ENCODE measurements at places on chromosomes 12 and 14.

- DNase-seq, result no peak
Measured at GRCh38 chr12:58513852-58514251, 406.5 kb downstream of the LRIG3 start.

- no peak for DNase-seq
Measured at GRCh38 chr14:58398895-58399294, 3.2 kb downstream of the TOMM20L start.

DNA sequence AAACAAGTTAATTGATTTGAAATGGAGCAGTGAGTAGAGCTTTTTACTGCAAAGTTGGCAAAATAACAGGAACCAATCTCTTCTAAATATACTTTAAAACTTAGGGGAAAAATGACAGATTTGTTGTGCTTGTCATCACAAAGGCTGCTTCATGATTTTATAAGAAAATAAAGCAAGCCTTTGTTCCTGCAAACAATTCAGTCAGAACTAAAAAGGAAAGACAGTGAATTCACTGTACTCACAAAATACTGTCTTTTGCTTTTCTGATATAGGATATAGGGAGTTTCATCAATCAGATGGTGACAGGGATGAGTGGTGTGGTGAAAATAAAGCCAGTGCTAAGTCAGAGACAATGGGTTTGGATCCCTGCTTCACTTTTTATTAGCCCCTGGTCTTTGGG lies 126.0 kb downstream of the HELB start:
- DNase-seq, result no peak

GRCh38 chr12:46221255-46222128 lies 47.4 kb downstream of the SLC38A1 start:
- no peak for DNase-seq

GRCh38 chr12:113476176-113476986 lies 4.7 kb upstream of the LHX5 start:
- DNase-seq, result no peak

DNA sequence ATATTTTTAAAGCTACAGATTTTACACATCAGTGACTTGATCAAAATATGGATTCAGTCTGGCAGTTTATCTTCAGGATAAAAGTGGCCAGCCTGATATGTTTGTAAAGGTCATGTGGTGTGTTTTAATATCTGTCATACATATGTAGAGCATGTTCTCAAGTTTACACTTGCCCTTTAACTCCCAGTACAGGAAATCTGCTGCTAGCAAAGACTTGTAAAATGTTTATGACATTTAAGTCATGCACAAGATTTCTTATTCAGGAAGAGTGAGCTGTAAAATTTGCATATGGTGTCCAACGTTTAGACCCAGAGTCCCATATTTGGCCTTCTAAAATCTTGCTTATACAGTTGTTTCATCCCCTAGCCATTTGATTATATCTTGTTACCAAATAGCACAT lies 197.5 kb upstream of the FLRT2 start:
- DNase-seq, result no peak

DNA sequence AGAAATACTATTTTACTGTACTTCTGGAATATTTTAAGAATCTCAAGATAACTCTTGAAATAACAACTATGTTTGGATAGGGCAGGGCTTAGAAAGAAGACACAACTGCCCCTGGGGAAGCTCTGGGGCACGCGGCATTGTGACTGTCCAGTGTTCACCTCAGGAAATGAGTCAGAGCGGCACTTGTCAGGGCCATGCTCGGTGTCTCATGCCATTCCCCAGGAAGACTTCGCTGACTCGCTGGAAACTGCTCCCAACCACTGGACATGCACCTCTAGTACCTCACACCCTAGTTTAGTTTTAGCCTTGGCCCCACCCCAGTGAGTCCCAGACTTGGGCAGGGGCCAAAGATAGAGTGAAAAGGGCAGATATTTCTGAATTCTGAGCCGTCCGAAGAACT lies 192.0 kb downstream of the TTC7B start:
- DNase-seq, result peak; percentile 42

Measured in HCT116 (cell line).